Activated T-helper 1 cell treated with anti-CD3 and anti-CD28 coated beads, Interleukin-2, amount 50 U/mL, for 16 hours (primary cell): ENCODE measurements at places on chromosomes 3 and 15.
A peak's percentile ranks its signal among the peaks of the same experiment; 100 is the strongest.

- DNase-seq = no peak
These were observed 32.4 kb downstream of the C2CD4A start for GRCh38 chr15:62099094-62099601.

- DNase-seq = no peak
These were observed 28.7 kb downstream of the CMTM7 start for GRCh38 chr3:32420126-32421038.

GRCh38 chr3:44065311-44066094 lies 176.2 kb upstream of the TOPAZ1 start:
- DNase-seq = no peak

GRCh38 chr15:56459096-56459495 lies 5.8 kb downstream of the MNS1 start:
- no peak for DNase-seq

GRCh38 chr15:43270113-43270665 lies 3.5 kb upstream of the TGM5 start:
- no peak for DNase-seq

- DNase-seq = peak; percentile 71
These were observed 4.0 kb downstream of the DUOXA2 start for GRCh38 chr15:45118131-45118588.

GRCh38 chr3:139944256-139944910 lies 9.4 kb downstream of the CLSTN2 start:
- DNase-seq = no peak

DNA sequence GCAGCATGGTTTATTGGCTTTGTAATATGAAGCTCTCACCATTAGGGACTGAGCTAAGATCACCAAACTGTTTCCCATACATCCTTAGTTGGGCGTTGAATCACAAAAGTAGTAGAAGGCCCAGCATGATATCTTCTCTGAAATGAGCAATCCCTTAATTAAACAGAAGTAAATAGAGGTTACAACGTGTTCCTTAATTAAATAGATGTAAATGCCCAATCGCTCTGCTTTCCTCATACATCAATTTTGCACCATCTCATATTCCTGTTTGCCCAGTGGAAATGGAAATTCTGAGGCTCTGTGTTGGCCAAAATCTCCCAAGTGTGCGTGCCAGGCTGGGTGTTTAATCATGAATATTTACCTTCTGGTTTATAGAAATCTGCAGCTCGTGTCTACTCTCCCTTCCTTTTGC lies 107.4 kb upstream of the FOXB1 start:
- DNase-seq = no peak

DNA sequence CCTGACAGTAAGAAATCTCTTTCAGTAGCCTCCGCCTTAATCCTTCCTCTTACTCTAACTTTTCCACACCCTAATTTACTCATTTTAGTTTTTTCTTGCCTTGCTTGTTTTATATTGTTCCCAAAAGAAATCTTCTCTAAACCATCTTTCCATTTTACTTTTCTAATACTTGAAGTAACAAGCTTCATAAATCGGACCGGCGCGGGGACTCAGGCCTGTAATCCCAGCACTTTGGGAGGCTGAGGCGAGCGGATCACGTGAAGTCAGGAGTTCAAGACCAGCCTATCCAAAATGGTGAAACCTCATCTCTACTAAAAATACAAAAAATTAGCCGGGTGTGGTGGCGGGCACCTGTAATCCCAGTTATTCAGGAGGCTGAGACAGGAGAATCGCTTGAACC lies 17.3 kb downstream of the ZNF148 start:
- DNase-seq = no peak

- no peak for DNase-seq
These were observed 80.2 kb downstream of the LPP start for GRCh38 chr3:188234132-188234531.

DNA sequence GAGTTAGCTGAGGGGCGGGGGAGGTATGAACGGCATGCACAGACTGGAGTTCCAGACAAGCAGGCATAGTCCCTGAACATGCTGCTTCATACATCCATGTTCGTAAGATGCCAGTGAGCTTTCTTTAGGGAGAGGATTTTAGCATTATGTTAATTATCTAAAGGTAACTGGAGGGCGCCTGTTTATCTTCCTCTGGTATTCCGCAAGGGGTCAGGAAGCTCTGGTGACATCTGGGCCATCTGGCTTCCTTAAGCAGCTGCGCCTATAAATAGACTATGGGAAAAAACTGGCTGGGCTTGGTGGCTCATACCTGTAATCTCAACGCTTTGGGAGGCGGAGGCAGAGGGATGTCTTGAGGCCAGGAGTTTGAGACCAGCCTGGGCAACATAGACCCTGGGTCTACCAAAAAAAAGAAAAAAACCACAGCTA lies 1.5 kb upstream of the FBXO22 start:
- no peak for DNase-seq

- DNase-seq = no peak
These were observed 190.8 kb downstream of the ADAMTSL3 start for GRCh38 chr15:83844742-83845141.

GRCh38 chr3:122858373-122858772 lies 63.5 kb downstream of the SLC49A4 start:
- DNase-seq = no peak

DNA sequence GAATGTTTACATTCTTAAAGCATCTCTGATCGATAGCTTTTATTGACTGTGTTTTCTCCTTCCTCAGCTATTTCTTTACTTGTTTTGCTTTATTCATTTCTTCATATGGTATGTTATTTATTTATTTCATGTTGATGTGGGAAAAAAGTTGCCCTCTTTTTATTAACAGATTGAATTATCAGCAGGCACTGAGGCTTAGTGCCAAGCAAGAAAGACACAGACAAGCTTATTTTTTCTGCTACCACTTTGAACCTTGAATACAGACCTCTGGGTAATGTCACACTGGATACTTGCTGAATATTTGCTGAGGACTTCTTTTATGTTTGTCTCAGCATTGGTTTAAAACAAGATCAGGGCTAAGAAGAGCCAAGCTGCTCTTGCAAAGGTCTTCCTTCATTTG lies 162.0 kb upstream of the CNTN6 start:
- DNase-seq = no peak

GRCh38 chr3:126621171-126621570 lies 33.8 kb downstream of the TXNRD3 start:
- no peak for DNase-seq

- no peak for DNase-seq
These were observed 7.8 kb upstream of the NRROS start for GRCh38 chr3:196631682-196632045.

DNA sequence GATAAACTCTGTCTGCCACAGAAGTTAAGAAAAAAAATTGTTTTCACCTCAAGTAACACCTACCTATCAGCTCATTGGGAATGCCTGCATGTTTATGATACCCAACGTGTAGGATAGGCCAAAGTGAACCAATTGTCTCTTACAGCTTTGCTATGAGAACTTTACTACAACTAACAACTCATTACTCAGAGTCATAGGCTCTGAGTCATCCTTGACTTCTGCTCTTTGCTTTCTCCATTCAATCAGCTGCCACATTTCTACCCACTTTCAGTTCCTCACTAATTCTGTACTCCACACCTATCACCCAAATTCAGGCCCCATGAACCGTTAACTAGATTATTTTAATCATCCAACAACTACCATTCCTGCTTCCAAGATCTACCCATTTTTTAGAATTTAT lies 843.9 kb downstream of the TUSC7 start:
- DNase-seq = no peak

- DNase-seq = no peak
These were observed 3.0 kb upstream of the TKT start for GRCh38 chr3:53258600-53259426.

- DNase-seq = no peak
These were observed 24.0 kb upstream of the AGBL1 start for GRCh38 chr15:86055688-86056087.

DNA sequence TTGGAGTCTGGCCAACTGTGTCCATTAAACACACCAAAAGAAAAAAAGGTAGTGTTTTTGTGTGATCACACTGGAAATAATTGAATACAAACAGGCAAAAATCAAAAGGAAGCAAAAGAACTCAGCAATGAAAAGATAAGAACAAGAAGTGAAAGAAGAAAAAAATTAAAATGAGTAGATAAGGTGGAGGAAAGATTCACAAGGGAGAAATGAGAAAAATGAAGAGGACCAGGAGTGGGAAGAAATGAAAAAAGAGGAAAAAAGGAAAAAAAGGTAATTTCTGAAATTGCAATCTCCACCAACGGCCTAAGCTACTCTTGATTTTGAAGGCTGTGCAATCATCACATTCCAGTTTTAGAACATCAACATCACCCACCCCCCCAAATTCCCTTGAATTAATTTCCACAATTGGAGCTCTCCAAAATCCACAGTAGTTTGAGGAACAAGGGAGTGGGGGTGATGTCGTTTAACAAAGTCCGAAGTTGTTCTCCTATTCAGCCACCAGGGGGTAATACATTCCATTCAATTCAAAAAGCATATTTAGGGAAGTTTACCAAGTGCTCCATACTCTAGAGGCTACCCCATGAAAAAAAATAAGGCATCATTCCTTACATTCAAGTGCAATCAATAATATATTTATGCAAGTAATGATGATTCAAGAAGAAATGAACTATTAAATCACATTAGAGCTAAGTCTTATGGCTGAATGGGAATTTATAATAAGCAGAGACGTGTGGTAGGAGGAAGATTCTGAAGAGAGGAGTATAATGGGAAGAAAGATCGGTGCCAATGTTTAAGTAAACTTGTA lies 37.4 kb downstream of the ZNF860 start:
- DNase-seq = no peak

GRCh38 chr15:95681836-95682544 lies 648.5 kb upstream of the NR2F2 start:
- no peak for DNase-seq

- DNase-seq = no peak
These were observed 23.6 kb upstream of the CAV3 start for GRCh38 chr3:8709801-8710507.

DNA sequence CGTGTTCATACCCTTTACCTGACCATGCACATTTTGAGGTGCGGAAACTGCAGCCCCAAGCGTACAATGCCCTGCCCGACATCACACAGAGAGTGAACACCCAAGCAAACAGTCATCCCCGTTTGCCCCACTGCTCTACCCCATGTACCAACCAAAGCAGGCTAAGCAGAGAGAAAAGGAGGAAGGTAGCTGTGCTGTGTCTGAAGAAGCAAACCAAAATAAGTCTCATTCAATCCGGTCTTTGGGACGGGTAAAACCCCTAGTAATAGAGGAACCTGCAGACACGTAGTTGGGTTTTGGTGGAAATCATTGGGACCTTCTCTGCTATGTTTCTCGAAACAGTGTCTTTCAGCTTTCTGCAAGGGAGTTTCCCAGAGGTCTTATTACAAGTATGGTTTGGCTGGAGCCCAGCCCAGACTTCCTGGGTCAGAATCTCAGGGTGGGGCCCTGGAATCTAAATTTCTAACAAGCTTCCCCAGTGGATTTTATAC lies 164.6 kb upstream of the HES1 start:
- DNase-seq = no peak

GRCh38 chr3:181719991-181720680 lies 8.4 kb downstream of the SOX2 start:
- no peak for DNase-seq

- DNase-seq = no peak
These were observed 8.5 kb downstream of the EOMES start for GRCh38 chr3:27713435-27714145.

- no peak for DNase-seq
These were observed 553.4 kb downstream of the OCA2 start for GRCh38 chr15:27545494-27546255.

- no peak for DNase-seq
These were observed 27.4 kb upstream of the PLXND1 start for GRCh38 chr3:129633751-129634481.

GRCh38 chr3:176554791-176555654 lies 642.3 kb downstream of the TBL1XR1 start:
- no peak for DNase-seq

DNA sequence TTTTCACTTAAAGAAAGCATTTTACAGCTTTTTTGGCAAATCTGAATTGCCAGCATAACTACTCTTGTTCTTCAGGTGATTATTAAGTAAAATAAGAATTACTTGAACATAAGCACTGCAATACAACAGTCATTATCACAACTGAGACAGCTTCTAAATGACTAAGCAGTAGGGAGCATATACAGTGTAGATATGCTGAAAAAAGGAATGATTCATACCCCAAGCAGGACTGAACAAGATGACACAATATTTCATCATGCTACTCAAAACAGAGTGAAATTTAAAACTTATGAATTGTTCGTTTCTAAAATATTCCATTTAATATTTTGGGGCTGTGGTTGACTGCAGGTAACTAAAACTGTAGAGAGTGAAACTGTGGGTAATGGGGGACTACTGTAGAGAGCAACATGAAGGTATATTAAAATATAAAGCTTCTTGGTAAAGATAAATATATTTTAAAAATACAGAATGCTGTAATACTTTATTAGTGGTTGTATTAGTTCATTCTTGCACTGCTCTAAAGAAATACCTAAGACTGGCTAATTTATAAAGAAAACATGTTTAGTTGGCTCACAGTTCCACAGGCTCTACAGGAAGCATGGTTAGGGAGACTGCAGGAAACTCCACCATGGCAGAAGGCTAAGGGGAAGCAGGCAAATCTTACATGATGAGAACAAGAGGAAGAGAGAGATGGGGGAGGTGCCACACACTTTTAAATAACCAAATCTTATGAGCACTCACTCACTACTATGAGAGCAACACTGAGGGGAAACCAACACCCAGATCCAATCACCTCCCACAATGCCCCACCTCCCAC lies 84.8 kb downstream of the DCLK3 start:
- DNase-seq = no peak

GRCh38 chr3:68045976-68046375 lies 391.6 kb upstream of the SUCLG2 start:
- no peak for DNase-seq

DNA sequence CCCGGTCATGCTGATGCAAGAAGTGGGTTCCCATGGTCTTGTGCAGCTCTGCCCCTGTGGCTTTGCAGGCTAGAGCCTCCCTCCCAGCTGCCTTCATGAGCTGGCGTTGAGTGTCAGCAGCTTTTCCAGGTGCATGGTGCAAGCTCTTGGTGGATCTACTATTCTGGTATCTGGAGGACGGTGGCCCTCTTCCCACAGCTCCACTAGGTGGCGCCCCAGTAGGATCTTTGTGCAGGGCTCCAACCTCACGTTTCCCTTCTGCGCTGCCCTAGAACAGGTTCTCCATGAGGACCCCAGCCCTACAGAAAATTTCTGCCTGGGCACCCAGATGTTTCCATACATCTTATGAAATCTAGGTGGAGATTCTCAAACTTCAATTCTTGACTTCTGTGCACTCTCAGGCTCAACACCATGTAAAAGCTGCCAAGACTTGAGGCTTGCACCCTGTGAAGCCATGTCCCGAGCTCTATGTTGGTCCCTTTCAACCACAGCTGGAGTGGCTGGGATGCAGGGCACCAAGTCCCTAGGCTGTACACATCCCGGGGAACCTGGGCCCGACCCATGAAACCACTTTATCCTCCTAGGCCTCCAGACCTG lies 238.4 kb upstream of the MDFIC2 start:
- peak; percentile 57 for DNase-seq
